ENCODE measurements at places on chromosomes 2 and 18.

GRCh38 chr2:64914735-64915509 lies 74.3 kb upstream of the SLC1A4 start:
- peak; percentile 97 for DNase-seq

DNA sequence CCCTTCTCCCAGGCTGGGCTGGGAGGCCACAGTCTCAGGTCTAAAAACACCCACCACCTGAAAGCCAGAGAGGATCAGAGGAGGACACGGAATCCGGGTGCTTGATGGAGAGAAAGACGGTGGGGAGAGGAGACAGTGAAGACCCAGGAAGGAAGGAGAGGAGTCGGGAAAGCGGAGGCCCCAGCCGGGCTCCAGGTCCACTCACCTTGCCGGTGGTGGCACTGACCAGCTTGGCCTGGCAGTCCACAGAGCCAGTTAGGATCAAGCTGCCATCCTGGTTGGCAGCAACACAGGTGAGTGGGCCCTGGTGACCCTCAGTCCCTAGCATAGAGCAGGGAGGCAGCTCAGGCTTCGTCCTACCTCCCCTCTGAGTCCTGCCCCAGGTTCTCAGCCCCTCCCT lies 4.3 kb downstream of the AAMP start:
- no peak for DNase-seq

GRCh38 chr2:79855264-79856006 lies 342.6 kb downstream of the CTNNA2 start:
- DNase-seq: no peak

- no peak for DNase-seq
Measured at GRCh38 chr2:128280901-128281321, 37.8 kb downstream of the HS6ST1 start.

GRCh38 chr2:72145289-72145657 lies 2.4 kb downstream of the CYP26B1 start:
- DNase-seq: peak; percentile 32

DNA sequence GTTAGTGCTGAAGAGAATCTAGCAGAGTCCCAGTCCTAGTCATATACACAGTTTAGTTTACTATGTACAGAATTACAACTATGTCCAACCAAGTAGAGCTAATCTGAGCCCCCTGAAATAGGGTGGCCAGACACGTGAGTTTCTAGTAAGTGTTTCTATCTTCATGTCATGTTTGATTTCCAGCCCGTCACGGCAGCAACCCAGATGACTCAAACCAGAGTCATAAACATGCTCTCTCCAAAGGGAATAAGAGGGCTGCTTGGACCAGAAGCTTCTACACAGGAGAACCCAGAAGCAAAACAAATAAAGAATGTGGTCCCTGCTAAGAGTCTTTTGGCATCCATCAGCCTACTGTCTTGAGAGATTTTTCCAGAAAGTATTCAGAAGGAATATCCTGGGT lies 64.9 kb upstream of the WIPF1 start:
- no peak for DNase-seq

- DNase-seq: no peak
Measured at GRCh38 chr18:13179566-13180113, 38.9 kb upstream of the LDLRAD4 start.

DNA sequence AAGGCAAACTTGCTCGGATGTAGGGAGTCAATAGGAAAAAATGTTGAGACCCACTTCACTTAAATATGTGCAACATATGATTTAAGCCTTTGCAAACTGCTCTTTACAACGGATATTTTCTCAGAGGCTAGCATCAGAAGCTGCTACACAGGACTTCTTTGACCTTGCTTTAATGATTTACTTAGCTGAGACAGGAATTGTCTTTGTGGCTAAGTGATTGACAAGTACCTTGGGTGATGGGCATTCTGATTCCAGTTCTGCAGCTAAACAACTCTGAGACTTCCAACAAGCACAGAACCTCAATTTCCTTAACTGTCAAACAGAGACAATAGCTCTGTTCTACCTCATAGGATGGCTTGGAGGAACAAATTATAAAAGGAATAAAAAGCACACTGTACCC lies 150.2 kb downstream of the NCKAP5 start:
- no peak for DNase-seq

DNA sequence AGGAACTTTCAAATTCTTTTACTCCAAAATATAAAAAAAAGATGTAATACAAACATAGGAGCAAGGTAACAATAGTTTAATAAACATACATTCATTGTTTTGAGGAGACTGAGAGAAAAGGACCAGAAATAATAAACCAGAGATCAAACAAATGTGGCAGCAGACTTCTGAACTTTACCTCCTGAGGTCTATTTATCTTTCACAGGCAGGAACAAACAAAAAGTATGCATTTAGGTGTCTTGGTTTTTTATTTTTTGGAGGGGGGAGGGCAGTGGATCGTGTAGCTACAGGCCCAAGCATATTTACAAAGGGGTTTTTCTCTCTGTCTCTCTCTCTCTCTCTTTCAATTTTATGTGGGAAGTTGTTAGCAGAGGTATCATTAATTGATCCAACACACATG lies 5.6 kb downstream of the PPP4R1 start:
- no peak for DNase-seq

DNA sequence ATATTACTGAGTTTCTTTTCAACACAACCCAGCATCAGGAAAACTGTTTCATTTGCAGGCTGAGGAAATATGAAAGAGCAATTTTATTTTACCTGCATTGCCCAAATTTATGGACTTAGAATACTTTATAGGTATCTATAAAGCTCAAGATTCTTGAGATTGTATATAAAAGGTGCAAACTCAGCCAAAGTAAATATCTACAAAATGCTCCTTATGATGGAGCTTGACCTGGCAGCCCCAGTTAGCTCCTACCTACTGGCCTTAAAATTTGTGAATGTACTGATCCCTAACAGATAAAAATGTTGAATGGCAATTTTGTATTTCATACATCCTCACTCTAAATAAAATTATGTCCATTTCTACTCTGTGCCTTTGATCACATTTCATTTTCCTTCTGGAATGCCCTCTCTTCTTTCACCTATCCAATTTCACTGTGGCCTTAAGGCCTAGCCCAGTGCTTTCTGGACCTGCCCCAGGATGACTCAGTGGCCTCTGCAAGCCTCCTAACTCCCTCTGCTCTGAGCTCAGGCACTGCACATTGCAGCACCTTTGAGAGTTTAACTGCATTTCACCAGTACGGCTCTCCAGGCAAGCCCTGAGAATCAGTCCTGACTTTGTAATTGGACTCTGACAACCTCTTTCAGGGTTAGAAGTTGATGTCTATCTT lies 125.9 kb downstream of the ANTXR1 start:
- no peak for DNase-seq

DNA sequence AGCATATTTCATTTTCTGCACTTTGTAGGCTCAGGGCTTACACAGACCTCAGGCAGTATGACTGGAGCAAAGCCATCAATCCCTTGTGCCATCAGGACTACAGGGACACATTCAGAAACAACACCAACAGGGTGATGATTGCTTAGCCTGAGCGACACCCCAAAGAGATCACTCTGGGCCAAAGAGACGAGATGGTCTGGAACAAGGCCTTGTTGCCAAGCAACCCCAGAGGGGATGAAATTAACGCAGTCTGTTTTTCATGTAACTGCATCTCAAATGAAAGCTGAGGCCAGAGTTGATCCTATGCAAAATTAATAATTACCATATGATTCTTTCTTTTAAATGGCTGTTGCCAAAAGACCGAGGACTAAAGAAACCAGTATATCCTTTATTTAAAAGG lies 20.2 kb upstream of the B3GNT2 start:
- no peak for DNase-seq
